ENCODE measurements at places on chromosomes 1 and 21.

- DNase-seq = no peak
Measured at GRCh38 chr1:233647073-233647472, 33.2 kb downstream of the KCNK1 start.

DNA sequence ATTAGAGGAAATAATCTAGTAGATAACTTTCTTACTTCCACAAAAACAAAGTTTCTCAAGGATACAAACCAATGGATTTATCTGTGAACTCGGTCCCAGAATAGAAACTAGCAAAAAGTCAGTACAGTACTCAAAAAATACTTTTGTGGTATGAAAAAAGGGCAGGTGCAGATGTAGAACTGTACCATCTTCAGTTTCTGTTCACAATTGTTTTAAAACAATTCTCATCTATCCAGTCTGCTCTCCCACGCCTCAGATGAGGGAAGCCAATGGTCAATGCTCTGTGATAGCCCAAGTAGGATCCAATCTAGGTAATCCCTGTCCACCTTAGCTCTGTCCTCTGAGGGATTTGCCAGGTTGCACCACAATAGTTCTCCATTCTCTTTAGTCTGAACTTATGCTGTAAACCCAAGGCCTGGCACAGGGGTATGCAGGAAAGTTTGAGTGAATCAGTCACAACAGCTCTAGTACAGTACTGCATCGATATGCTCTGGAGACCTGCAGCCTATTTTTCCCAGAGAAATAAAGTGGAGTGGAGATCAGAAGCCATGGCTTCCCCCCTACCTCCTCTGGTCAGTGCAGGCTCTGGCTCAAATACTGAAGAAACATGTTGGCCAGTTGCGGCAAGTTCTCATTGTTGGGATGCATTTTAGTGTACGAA is 1.4 kb downstream of the KTI12 start:
- DNase-seq = no peak

- DNase-seq = no peak
Measured at GRCh38 chr1:40806240-40806639, 22.7 kb downstream of the KCNQ4 start.

- no peak for DNase-seq
Measured at GRCh38 chr1:221991221-221991620, 249.3 kb upstream of the DUSP10 start.

Data from T-helper 2 cell (primary cell).